ENCODE measurements at places on chromosomes 12 and 14.

DNA sequence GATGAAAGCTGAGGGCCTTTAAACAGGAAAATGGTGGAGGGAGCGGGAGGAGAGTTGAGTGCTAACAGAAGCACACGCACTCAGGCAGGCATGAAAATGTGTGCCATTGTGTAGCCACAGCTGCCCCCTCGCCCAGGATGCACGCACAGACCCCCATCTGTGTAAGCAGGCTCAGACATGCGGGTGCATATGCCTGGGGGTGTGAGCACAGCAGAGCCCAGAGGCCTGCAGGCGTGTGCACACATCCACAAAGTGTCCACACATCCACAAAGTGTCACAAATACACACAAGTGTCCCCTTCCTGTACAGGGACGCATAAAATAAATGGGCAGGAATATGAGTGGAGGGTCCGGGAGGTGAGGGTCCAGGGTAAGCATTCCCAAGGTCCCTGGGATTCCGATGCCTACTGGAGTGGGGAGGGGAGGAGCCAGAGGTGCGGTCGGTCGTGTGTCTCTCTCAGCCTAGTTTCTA is 805 bp upstream of the KRT7 start:
- DNase-seq, result no peak

- DNase-seq, result no peak
These were observed 24.4 kb upstream of the BDKRB2 start for GRCh38 chr14:96180043-96180874.

GRCh38 chr14:74572726-74573301 is 39.2 kb downstream of the LTBP2 start:
- DNase-seq, result no peak

DNA sequence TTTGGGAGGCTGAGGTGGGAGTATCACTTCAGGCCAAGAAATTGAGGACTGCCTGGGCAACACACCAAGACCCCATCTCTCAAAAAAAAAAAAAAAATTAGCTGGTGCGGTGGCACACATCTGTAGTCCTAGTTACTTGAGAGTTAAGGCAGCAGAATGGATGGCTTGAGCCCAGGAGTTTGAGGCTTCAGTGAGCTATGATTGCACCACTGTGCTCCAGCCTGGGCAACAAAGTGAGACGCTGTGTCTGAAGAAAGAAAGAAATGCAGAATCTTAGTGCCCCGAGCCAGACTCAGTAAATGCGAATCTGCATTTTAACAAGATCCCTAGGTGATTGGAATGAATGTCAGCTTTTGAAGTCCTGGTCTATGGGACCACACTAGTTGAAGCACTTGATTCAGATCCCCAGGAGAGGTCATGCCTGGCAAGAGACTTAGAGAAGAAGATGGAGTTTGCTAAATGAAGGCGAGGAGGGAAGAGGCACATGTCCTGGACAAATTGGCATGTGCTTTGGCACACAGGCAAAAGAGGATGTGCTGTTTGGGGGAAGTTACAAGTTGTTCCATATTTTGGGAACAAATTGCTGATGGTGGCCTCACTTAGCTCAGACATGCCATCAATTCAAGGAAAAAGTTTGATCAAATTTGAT is 56.6 kb downstream of the DRAM1 start:
- no peak for DNase-seq

GRCh38 chr12:4807116-4807783 is 87.0 kb downstream of the GALNT8 start:
- no peak for DNase-seq

GRCh38 chr14:32564596-32564995 is 235.5 kb downstream of the AKAP6 start:
- no peak for DNase-seq

DNA sequence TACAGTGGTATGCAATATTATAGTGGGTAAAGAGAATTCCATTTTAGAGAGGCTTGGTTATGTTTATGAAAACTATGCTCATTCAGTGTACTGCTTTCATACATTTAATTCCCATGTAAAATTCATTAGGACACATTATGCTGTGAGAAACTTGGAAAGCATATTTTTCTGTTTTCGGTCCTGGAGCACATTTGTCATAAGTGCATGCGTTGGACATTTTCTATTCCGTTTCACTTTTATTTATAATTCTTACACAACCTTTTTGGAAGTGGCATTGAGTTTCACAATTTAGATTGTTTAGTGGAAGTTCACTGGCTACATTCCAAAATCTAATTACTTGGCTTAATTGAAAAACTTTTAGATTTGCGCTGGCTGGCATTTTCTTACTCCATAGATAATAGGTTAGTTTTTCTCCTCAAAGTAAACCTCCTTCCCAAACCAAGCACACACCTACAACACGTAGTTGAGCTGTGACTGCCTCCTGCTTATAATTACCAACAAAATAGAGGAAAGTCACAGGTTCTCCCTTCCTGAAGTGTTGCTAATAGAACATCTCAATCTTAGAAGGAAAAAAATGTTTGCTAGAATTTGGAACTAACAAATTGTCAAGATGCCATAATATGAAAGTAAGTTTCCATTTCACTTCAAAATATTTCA is 938.5 kb downstream of the TRHDE start:
- no peak for DNase-seq

DNA sequence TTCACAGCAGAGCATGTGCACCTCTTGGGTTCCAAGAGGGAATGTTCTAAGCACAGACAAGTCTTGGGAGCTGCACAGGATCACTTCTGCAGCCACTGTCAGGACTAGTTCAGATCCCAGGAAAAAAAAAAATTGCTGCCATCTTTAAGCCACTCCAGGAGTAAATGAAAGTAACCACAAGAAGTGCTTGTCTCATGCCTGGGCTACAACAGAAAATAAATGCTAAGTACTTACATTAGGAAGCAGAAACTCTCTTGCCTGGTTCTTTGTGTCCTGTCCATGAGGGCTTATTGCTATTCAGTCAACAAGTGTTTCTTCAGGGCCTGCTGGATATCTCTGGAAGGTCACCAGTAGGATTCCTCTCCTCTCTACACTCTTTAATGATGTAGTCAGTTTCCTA is 176.1 kb downstream of the KTN1 start:
- no peak for DNase-seq

- no peak for DNase-seq
These were observed 186.6 kb upstream of the RMST start for GRCh38 chr12:97275728-97276590.

DNA sequence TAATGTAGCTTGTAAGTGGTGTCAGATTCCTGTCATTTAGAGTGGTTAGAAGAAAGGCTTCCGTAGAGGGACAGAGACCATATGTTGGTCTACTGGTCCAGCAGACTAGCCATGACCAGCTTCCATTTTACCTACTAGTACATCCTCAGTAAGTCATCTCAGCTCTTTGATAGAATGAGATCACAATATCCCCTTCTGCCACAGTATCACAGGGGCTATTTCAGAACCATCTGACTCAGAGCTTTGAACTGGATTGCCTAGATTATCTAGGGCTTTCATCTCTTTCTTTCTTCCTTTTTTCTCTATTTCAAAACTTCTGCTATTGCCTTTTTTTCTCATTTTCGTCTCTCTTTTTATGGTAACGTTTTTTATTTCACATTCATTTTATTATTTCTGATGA is 4.7 kb downstream of the ZDHHC17 start:
- no peak for DNase-seq
